ENCODE measurements at places on chromosomes 2 and 18. TPM values are rescaled to one million over a fixed set of nuclear protein-coding genes. Genes with fewer than 3 reads are reported as not detected.

The FAM98A gene
- total RNA-seq: 51.3 TPM

The RAMP1 gene
- 49.0 TPM for total RNA-seq

The GNLY gene
- 1.9 TPM for total RNA-seq

The COX7A2L gene
- 89.9 TPM for total RNA-seq

The PJVK gene
- total RNA-seq: 5.8 TPM

The CD302 gene
- 25.2 TPM for total RNA-seq

The CD226 gene
- total RNA-seq: 2.4 TPM

The RNMT gene
- total RNA-seq: 41.2 TPM

The SDC1 gene
- total RNA-seq: 480 TPM

The APCDD1 gene
- 98.4 TPM for total RNA-seq

The CDH2 gene
- total RNA-seq: 0.16 TPM

Measured in ureter (tissue), 1 donor.